ENCODE measurements at places on chromosomes 3 and 15. TPM values are rescaled to one million over a fixed set of nuclear protein-coding genes. Genes with fewer than 3 reads are reported as not detected.

KIF9 gene
- total RNA-seq, result 1.5 TPM

GOLGA8T gene
- not detected for total RNA-seq

ATG7 gene
- 401 TPM for total RNA-seq

CMTM7 gene
- 12.5 TPM for total RNA-seq

PLSCR4 gene
- 23.4 TPM for total RNA-seq

Data from placental pericyte (primary cell).